Smooth muscle cell of the pulmonary artery (primary cell): ENCODE measurements at places on chromosomes 13 and 19. TPM values are rescaled to one million over a fixed set of nuclear protein-coding genes. Genes with fewer than 3 reads are reported as not detected.

OVOL3 gene
- total RNA-seq = not detected in 2 replicates

ERICH4 gene
- not detected in 2 replicates for total RNA-seq

DDX49 gene
- 49.1 and 49.5 TPM in 2 replicates for total RNA-seq

PGLYRP1 gene
- total RNA-seq = not detected in 2 replicates

OR7A5 gene
- total RNA-seq = not detected in 2 replicates

DIRAS1 gene
- total RNA-seq = 2.3 TPM in 2 replicates

PCDH20 gene
- total RNA-seq = 0.20 TPM in 1 of 2 replicates, not detected in the other

PLEKHG2 gene
- total RNA-seq = 28.3 and 35.1 TPM in 2 replicates

MEGF8 gene
- 71.8 and 72.2 TPM in 2 replicates for total RNA-seq

ARMC6 gene
- total RNA-seq = 28.7 and 51.1 TPM in 2 replicates

MEIOSIN gene
- not detected in 2 replicates for total RNA-seq

CLIP3 gene
- total RNA-seq = 31.5 and 42.9 TPM in 2 replicates

ZNF723 gene
- not detected in 2 replicates for total RNA-seq

TMEM238 gene
- total RNA-seq = 0.23 and 0.39 TPM in 2 replicates

EFNA2 gene
- not detected in 2 replicates for total RNA-seq

SUGP1 gene
- 21.1 and 21.4 TPM in 2 replicates for total RNA-seq

HCN2 gene
- total RNA-seq = 2.4 and 4.6 TPM in 2 replicates

DHX34 gene
- 8.4 and 16.8 TPM in 2 replicates for total RNA-seq

IFNL3 gene
- total RNA-seq = not detected in 2 replicates

MATK gene
- 0.13 TPM in 1 of 2 replicates, not detected in the other for total RNA-seq

CLEC4G gene
- total RNA-seq = not detected in 2 replicates

C13orf46 gene
- 0.78 and 0.89 TPM in 2 replicates for total RNA-seq

SYT3 gene
- 0.20 TPM in 2 replicates for total RNA-seq

PTH2 gene
- not detected in 2 replicates for total RNA-seq

NXNL1 gene
- total RNA-seq = not detected in 2 replicates

FBXO27 gene
- total RNA-seq = 2.9 and 5.4 TPM in 2 replicates

CEACAM5 gene
- total RNA-seq = not detected in 2 replicates

BORCS8 gene
- total RNA-seq = 11.5 and 13.2 TPM in 2 replicates

ZNF98 gene
- not detected in 2 replicates for total RNA-seq

HIPK4 gene
- total RNA-seq = 0.13 and 0.17 TPM in 2 replicates

S1PR5 gene
- total RNA-seq = 1.7 and 4.8 TPM in 2 replicates

GNG7 gene
- total RNA-seq = 0.39 and 0.73 TPM in 2 replicates

TEKTIP1 gene
- total RNA-seq = 0.20 TPM in 1 of 2 replicates, not detected in the other

MTUS2 gene
- total RNA-seq = 0.10 and 0.13 TPM in 2 replicates

C3 gene
- 62.9 and 313 TPM in 2 replicates for total RNA-seq

SULT2A1 gene
- not detected in 2 replicates for total RNA-seq

SCN1B gene
- 10.6 and 15.9 TPM in 2 replicates for total RNA-seq

ZNF296 gene
- total RNA-seq = 0.07 and 0.17 TPM in 2 replicates

SLC25A41 gene
- 0.07 TPM in 1 of 2 replicates, not detected in the other for total RNA-seq

TMEM255B gene
- total RNA-seq = 0.13 and 1.2 TPM in 2 replicates

ZNF808 gene
- total RNA-seq = 23.9 and 24.8 TPM in 2 replicates

NLRP11 gene
- not detected in 2 replicates for total RNA-seq

TMEM145 gene
- total RNA-seq = not detected in 2 replicates

ZNF177 gene
- 1.3 and 2.0 TPM in 2 replicates for total RNA-seq

VSTM2B gene
- not detected in 2 replicates for total RNA-seq

SPART gene
- 152 and 153 TPM in 2 replicates for total RNA-seq

CEACAM16 gene
- total RNA-seq = not detected in 2 replicates

AMH gene
- 0.52 and 1.3 TPM in 2 replicates for total RNA-seq

PSG5 gene
- total RNA-seq = 0.26 and 6.9 TPM in 2 replicates

SAE1 gene
- 82.1 and 93.9 TPM in 2 replicates for total RNA-seq

ZNF430 gene
- 6.8 and 7.0 TPM in 2 replicates for total RNA-seq

ADGRE1 gene
- total RNA-seq = not detected in 2 replicates

SIGLECL1 gene
- not detected in 2 replicates for total RNA-seq

BCKDHA gene
- total RNA-seq = 52.6 and 61.1 TPM in 2 replicates

OR7D2 gene
- total RNA-seq = not detected in 2 replicates

A1BG gene
- total RNA-seq = 10.5 and 11.5 TPM in 2 replicates
